Mesothelial cell of epicardium (in vitro differentiated cells): ENCODE measurements at places on chromosomes 4 and X. TPM values are rescaled to one million over a fixed set of nuclear protein-coding genes. Genes with fewer than 3 reads are reported as not detected.

DNA sequence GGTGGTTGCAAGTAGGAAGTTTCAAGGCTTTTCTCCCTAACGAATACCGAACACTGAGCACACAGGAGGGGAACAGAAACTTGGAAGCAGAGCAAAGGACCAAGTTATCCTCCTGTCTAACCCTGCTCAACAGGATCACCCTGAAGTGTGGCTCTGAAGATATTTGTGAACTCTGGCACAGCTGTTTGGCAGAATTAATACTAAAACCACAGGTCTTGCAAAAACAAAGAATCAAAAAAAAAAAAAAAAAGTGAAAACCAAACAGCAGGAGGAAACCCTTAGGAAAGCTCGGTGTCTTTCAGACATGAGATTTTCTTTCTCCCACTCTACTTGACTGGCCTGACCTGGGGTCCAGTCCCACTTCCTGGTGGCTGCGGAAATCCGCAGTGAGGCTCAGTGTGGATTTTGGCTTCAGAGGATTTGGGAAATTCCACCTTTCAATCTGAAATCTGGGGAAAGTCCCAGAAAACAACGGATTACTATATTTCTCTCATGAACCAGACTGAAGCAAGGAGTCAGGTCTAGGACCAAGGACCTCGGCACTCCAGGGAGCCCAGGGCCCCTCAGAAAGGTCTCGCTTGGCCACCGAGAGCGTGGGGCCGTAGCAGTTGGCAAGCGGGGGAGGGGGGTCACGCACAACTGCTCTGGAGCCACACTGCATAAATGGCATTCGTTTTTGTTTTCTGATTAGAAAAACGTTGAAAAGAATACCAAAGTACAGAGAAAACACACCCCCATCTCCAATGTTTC, 867 bp downstream of the TIFA start:
- no peak for DNase-seq

DNA sequence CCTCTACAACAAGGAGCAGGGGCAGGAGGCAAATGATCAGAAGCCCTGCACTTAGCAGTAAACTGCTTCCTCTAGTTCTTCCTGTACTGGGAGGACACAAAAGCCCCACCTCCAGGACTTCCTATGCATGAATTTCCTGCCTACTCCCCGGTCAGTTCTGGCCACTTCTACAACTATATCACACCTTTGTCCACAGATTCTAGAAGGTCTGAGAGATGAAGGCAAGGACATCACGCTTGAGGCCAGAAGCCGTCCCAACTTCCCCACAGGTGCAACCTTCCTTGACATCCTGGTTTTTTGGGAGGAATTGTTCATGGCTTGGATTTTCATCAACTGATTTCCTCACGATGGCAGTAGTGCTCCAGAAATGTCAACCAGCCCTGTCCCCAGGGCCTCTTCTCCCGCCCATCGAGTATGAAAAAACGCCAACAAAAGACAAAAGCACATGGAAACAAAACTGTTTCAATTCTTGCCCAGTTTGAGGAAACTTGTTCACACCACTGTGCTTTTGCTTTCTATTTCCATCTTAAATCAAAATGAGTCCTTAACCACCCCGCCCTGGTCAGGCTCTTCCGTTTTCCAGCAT, 206.5 kb upstream of the STK26 start:
- no peak for DNase-seq

GRCh38 chrX:3175659-3176438, 134.6 kb downstream of the ARSF start:
- no peak for DNase-seq

DNA sequence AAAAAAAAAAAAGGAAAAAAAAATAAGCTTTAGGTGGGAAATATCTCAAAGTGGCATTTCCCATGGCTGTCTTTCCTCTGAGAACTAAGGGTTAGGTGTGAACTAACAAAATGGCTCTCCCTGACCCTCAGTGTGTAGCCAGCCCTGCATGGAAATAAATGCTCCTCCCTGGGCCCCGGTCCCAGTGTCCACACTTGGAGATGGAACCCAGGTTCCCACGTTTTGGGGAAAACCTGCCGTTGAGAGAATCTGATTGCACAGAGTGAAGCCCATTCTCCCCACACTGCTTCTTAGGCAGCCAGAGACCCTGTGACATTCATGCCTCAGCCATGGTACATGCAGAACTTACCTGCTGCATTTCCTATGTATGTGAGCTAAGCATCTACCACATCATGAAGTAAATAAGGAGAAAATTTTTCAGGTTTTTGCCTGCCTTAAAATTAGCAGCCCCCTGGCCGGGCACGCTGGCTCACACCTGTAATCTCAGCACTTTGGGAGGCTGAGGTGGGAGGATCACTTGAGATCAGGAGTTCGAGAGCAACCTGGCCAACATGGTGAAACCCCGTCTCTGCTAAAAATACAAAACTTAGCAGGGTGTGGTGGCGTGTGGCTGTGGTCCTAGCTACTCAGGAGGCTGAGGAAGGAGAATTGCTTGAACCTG, 34.5 kb downstream of the HTT-AS start:
- no peak for DNase-seq

UGT8 gene
- 0.87 to 1.6 TPM (median 1.4 TPM) in 3 replicates for total RNA-seq

- DNase-seq, result no peak
Measured at GRCh38 chrX:129188231-129188630, 335.1 kb downstream of the SMARCA1 start.

DNA sequence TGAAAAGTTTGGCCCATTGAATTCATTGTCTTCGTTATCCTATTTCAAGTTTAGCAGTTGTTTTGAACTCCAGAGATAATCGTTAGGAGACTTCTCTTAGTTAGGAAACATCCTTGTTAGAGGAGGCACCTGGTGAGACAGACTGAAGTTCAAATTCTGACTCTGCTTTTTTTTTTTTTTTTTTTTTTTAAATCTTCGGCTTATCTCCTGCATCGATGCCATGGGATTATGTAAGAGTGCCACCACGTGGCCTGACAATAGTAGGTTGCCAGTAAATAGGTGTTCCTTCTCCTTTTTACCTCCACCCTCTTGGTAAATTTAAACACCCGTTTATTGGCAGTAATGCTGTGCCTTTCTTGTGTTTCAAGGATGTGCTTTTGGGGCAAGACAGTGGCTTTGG, 149.3 kb downstream of the SOWAHB start:
- DNase-seq, result no peak

DNA sequence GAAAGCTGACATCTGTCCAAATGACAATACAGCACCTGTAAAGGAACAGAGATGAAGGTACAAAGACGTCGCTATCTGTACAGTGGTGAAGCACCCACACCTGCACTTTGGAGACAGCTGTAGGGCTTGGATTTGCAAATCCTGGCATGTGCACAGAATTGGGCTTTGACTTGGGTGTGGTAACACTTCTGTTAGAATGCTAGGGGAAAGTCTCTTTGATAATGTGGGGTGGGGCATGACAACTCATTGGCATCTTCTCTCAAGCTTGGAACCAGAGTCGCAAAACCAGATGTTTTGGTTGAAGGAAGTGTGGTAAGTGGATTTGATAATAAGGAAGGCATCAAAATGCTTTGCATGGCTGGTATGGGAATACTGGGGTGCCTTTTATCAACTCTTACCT, 55.5 kb downstream of the VCX3B start:
- no peak for DNase-seq

USP11 gene
- total RNA-seq, result 315 to 337 TPM (median 315 TPM) in 3 replicates

- no peak for DNase-seq
Measured at GRCh38 chr4:2486981-2487380, 18.1 kb downstream of the RNF4 start.

DNA sequence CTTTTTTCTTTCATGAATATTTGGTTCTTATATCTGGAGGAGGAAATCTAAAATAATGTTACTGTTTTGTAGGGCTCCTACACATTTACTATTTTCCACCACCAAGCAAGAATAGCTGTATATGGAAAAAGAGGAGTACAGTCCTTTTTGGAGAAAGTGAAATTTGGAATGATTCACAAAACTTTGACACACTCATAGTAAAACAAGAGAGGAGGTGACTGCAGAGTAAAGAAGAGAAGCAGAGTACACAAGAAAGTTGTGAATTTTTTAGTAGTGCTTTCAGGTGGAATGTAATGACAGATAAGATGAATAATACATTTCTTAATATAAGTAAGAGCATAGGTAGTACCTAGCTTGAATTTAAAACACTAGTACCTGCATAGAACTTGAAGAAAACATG, 41.3 kb upstream of the UGT2B4 start:
- DNase-seq, result no peak

DNA sequence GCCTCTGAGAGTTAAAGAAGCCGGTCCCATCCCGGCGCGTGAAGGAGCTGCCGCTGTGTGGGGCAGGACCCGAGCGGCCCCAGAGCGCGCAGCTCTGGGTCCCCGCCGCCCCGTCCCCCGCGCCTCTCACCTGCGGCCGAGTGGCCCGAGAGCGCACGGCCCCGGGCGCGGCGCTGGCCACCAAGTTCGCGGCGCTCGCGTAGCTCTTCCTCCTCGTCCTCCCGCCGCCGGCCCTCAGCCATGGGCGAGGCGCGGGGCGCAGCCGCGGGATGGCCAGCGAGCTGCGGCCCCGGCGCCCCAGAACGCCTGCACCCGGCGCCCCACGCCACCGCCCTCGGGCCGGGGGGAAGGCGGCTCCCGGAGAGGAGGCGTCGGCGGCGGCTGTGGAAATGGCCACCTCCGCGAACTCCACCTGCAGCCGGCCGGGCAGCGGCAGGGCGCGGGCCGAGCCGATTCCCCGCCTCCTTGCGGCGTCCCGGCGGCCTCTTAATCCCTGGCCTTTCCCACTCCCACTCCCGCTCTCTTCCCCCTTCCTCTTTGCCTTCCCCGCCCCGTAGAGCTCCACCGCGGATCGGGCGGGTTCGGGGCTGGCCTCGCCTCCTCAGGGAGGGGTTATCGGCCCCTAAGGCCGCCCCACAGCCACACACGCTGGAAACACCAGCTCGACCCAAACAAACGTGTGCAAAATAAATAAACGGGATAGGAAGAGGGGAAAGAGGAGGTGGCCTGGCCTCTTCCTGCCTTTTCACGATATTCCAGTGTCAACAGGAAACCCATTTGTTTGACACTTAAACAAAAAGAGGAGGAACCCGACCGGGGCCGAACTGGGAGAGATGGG, at the start of gene SH3D19:
SH3D19 (minus strand) TSS at position 495 of the 838 bp plus-strand sequence; CDS start at position 242, 253 bp downstream.
- DNase-seq, result peak; percentile 25

DNA sequence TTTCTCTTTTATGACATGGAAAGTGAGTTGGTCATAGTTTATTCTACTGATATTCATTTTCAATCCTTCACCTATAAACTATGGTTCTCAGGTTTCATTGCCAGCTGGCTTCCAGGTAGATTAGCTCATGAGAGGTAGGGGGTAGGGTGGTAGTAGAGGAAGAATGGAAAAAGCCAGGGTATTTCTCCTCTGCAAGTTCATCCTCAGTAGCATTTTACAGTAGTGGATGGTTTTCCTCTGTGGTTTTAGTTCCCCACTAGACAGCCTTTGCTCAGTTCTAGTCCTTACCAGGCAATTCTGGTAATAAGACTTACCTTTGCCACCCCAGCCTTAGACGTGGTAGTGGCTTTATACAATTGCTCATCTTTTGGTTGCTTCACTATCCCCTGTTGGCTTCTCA, 8.9 kb upstream of the NAA11 start:
- no peak for DNase-seq

- DNase-seq, result peak; percentile 58
Measured at GRCh38 chr4:21765810-21766407, 182.7 kb downstream of the KCNIP4 start.

F11 gene
- total RNA-seq, result 0.11 TPM in 1 of 3 replicates, not detected in the others

NXF3 gene
- not detected in 3 replicates for total RNA-seq

DNA sequence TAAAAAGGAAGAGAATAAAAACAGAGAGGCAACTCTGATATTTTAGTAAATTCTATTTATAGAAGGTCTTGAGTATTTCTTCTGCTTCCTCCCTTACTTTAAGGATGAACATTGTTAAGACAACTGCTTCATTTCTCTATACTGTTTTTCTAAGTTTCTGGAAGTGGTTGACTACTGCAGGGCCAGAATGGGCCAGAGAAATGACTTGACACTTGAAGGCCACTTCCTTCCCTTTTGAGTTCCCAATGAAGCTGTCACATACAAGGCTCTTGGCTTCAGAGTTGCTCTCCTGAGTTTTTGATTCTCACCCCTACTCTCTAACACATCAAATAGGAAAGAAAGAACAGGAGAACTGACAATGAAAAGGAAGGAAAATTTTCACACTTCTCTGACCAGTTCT, 37.6 kb downstream of the PKD2 start:
- no peak for DNase-seq

GRCh38 chrX:26581091-26581490, 365.1 kb downstream of the MAGEB5 start:
- no peak for DNase-seq

STARD8 gene
- total RNA-seq, result 6.3 to 7.1 TPM (median 6.4 TPM) in 3 replicates

GRCh38 chr4:158094413-158095134, 78.3 kb downstream of the GASK1B start:
- DNase-seq, result no peak

GRCh38 chr4:92074839-92075238, 228.9 kb upstream of the GRID2 start:
- no peak for DNase-seq

- DNase-seq, result no peak
Measured at GRCh38 chrX:133254666-133255065, 36.5 kb upstream of the TFDP3 start.

GRCh38 chr4:37400241-37400881, 155.8 kb downstream of the NWD2 start:
- DNase-seq, result no peak

DNA sequence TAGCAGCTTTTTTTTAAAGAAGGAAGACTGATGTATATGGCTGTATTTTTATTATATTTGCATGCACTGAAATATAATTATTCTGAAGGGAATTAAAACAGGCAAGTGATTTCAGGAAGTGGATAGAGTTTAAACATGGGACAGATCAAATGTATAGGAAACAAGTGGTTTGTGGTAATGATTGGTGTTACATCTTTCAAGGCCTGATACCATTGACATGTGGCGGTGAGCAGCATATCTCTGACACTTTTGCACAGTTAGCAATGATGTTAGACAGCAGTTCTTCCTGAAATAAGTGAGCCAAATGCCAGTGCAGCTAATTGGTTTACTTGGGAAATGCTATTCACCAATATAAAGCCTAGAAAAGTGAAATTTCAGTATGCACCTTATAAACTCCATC, 272.1 kb downstream of the RPA4 start:
- no peak for DNase-seq

DNA sequence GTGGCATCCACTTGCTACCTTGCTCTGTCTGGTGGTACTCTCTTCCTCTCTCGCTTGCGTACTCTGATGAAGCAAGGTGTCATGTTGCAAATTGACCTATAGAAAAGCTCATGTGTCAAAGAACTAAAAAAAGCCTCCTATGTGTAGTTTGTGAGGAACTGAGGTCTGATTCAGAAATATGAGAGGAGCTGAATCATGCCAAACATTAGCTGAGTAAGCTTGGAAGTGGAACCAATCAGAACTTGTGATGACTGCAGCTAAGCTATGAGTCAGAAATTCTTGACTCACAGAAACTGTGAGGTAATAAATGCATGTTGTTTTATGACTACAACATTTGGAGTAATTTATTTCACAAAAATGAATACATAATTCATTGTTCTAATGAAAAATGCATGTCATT, 2138.8 kb downstream of the PCDH7 start:
- no peak for DNase-seq

- DNase-seq, result no peak
Measured at GRCh38 chr4:182306792-182307507, 63.7 kb downstream of the TENM3 start.

DNA sequence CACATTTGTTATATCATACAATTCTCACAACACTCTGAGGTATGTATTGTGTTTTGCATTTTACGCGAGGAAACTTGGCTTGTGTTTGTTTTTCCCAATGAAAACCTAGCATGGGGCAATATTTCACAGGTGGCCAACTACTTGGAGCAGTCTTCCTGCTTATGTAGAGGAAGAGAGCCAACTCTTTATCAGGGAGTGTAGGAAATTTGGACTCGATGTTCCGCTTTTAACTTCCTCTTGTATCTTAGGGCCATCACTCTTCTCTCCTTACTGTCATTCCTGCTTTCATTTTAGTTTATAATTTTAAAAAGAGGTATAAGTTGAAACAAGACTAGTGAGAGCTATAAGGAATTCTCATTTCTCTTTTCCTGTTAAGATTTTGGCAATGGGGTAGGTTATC, 107.7 kb upstream of the RPS6KA3 start:
- DNase-seq, result no peak
